ENCODE measurements at places on chromosomes 3 and 15. TPM values are rescaled to one million over a fixed set of nuclear protein-coding genes. Genes with fewer than 3 reads are reported as not detected.

DNA sequence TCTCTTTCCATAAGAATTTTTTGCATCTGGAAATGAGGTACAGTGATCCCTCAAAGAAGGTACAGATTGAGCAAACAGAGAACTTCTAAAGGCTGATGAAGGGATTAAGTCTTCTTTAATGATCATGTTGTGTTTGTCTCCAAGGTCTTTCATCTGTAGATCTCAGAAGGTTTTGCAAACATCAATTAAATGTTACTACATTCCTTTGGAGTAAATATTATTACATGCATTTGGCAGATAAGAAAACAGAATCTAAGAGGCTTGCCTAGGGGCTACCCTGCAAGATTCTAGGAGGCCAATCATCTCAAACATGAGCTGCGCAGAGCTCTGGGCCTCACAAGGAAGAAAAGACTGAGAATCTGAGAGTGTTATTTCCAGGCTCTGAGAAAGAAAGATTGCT, 70.9 kb upstream of the LPP start:
- no peak for DNase-seq

Gene LRRIQ4
- total RNA-seq = 0.22 TPM

- DNase-seq = no peak
Measured at GRCh38 chr15:39488961-39489360, 91.9 kb upstream of the THBS1 start.

DNA sequence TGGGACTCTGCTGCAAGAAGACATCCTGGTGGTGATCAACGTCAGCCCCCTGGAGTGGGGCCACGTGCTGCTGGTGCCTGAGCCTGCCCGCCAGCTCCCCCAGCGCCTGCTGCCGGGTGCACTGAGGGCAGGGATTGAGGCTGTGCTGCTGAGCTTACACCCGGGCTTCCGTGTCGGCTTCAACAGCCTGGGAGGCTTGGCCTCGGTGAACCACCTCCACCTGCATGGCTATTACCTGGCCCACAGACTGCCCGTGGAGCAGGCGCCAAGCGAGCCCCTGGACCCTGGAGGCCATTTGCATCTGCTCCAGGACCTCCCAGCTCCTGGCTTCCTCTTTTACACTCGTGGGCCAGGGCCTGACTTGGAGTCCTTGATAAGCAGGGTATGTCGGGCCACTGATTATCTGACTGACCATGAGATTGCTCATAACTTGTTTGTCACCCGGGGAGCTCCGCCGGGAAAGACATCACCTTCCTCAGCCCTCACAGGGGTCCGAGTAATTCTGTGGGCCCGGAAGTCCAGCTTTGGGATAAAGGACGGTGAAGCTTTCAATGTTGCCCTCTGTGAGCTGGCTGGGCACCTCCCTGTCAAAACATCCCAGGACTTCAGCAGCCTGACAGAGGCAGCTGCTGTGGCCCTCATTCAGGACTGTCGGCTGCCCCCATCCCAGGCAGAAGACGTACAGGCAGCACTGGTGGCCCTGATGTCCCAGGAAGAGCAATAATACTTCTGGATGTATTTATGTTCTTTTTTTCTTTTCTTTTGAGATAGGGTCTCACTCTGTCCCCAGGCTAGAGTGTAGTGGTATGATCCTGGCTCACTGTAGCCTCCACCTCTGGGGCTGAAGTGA, 7.6 kb downstream of the GDPGP1 start:
- DNase-seq = no peak

- no peak for DNase-seq
Measured at GRCh38 chr3:55725681-55726500, 238.8 kb upstream of the WNT5A start.

GRCh38 chr3:56688191-56688590, 5.1 kb upstream of the TASOR start:
- DNase-seq = no peak

DNA sequence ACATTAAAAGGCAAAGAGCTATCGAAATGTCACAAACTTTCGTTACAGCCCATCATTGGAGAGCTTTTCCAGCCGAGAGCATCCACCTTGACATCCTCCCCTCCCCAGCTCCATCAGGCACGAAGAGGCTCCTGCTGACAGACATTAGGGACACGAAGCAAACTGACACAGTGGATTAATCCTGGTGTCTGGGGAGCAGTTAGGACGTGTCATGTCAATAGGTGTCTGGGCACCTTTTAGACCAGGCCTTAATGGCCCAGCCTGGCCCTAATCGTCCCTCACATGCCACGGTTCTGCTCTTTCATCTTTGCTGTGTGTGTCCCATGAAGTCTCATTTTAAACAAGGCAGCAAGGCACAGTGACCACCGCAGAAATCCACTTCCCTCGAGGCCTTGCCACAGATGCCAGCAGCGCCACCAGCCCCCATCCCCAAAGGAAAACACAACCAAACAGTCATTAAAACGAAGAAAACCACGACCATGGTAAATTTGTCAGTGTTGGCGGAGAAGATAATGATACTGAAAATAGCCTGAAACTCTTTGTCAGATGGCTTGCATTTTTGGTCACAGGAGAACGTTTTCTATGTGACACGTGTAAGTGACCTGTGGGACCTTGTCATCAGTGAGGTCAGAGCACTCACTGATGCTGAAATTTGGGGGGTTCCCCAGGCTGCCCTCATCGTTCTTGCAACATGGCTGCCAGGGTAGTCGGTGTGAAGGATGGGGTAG, 16.3 kb upstream of the PCSK6 start:
- no peak for DNase-seq
